ENCODE measurements at places on chromosomes 5 and 9. TPM values are rescaled to one million over a fixed set of nuclear protein-coding genes. Genes with fewer than 3 reads are reported as not detected.
A peak's percentile ranks its signal among the peaks of the same experiment; 100 is the strongest.

GRCh38 chr5:111447822-111448221 is 64.5 kb downstream of the STARD4 start:
- DNase-seq = no peak

GRCh38 chr5:112772124-112772523 is 34.4 kb downstream of the APC start:
- no peak for DNase-seq

- no peak for DNase-seq
These were observed 116.4 kb downstream of the MYO10 start for GRCh38 chr5:16819522-16820167.

GRCh38 chr9:116713271-116713670 is 26.2 kb downstream of the TRIM32 start:
- DNase-seq = no peak

Gene IFNB1
- not detected for total RNA-seq

GRCh38 chr5:116645627-116646026 is 71.0 kb upstream of the SEMA6A start:
- DNase-seq = no peak

- no peak for DNase-seq
These were observed 18.1 kb downstream of the PDLIM4 start for GRCh38 chr5:132275367-132276220.

- DNase-seq = peak; percentile 38
These were observed 11.1 kb downstream of the TTC39B start for GRCh38 chr9:15295761-15296405.

DNA sequence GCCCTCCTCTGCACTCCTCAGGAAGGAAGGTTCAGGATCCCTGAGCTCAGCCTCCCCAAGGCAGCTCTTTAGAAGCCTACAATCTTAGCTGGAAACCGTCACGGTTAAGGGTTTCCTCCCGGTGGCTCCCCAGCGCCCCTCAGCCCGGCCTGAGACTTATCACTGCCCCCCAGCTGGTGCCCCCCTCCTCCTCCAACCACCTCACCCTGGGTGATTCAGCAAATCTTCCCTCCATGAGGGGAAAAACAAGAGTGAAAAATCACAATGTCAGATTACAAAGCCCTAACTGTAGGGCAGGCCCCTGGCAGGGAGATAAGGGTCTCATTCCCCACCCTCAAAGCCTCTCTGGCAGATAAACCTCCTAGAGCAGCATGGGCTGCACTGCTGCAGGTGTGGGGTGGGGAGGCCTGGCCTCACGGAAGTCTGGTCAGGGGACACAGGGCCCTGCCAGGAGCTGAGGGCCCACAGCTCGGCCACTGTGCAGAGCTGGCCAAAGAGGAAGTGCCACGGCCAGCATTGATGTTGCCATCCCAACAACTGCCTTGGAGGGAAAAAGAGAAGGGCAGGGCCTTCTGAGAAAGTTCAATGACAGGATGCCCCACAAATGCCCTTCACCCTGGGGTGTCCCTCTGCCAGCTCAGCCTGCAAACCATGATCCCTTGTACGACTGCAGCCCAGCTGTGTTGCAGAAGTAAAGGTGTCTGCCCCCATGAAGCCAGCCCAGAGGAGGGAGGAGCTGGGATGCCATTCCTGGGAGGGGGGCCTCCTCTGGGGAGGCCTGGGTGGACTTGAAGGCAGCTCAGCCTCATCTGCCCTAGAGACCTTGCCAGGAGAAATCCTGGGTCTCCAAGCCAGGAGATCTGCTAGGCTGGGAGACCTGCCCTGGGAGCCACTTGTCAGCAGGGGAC is 25.9 kb downstream of the GFI1B start:
- no peak for DNase-seq

- DNase-seq = no peak
These were observed 4.0 kb upstream of the ANKRD33B start for GRCh38 chr5:10559871-10560270.

- no peak for DNase-seq
These were observed 253.5 kb downstream of the DMRTA1 start for GRCh38 chr9:22700171-22700570.

GRCh38 chr9:88660611-88661010 is 125.6 kb downstream of the NXNL2 start:
- peak; percentile 49 for DNase-seq

Gene MYMK
- not detected for total RNA-seq

Gene OTP
- total RNA-seq = not detected

DNA sequence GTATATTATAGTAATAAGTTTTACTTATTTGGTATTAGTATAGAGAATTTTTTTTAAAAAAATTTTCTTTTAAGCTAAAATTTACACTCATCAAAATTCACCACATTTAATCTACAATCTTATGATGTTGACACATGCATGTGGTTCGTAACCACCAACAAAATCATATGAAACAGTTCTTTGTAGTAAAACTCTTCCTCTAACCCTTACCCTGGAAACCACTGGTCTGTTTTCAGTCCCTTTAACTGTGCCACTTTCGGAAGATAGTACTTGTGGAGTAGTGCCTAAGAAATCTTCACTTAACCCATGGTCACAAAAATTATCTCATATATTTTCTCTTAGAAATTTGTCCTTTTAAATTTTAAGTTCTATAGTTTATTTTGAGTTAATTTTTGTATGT is 1498.8 kb downstream of the MAT2B start:
- peak; percentile 7 for DNase-seq

DNA sequence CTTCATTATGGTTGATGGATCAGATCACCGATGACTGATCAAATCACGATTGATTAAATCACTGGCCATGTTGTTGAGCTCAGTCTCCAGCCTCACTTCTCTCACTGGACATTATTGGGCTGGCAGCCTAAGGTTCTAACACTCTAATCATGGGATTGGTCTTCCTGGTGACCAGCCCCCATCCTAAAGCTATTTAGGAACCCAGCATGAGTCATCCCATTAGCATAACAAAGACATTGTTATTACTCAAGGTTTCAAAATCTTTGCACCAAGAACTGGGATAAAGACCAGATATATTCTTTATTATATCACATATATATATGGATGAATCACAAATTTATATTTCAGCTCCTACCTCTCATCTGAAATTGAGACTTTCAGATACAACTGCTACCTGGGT is 272.1 kb upstream of the IL12B start:
- no peak for DNase-seq

DNA sequence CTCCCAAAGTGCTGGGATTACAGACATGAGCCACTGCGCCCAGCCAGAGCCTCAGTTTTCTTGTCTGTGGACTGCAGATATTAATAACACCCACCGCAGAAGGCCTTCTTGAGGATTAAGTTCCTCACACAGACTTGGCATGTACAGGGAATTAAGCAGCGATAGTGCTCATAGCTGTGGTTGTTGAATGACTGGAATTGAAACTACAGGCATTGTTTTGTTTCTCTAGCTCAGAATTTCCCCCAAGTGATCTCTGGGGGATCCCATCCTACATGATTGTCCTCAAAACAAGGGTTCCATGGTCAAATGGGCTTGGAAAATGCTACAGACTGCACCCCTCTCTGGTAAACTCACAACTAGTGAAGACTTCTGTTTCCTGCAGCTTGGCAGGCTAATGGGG is 44.2 kb upstream of the TDRD7 start:
- no peak for DNase-seq

Gene PCDHB15
- 1.6 TPM for total RNA-seq

DNA sequence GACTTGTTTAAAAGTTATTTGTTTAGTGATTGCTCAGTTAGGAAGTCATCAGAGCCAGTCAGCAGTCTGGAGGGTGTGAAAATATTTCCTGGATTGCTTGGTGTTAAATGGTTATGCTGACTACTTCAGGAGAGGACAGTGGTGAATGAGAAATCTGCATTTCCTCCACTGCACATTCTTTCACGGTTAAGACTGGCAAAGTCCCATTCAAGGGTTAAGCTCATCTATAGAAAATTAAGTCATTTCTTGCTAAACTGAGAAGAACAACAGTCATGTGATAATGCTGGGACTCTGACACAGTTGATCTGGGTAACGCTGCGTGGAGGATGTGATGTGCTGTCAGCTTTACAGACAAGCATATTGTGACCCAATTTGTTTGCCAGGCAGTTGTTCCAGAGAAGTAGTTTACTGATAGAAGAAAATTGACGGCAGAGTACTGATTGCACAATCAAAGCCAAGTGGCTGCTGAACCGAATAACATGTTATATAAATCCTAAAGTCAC is 80.4 kb downstream of the GRAMD2B start:
- peak; percentile 29 for DNase-seq

Gene SPINK4
- not detected for total RNA-seq

DNA sequence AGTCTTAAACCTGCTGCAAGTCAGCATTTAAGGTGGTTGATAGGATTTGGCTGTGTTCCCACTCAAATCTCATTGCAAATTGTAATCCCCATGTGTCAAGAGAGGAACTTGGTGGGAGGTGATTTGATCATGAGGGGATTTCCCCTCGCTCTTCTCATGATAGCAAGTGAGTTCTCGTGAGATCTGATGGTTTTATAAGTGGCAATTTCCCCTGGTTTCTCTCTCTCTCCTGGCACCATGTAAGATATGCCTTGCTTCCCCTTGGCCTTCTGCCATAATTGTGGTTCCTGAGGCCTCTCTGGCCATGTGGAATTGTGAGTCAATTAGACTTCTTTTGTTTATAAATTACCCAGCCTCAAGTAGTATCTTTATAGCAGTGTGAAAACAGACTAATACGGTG is 84.3 kb upstream of the SMC2 start:
- no peak for DNase-seq

GRCh38 chr5:171705830-171706468 is 79.7 kb upstream of the SMIM23 start:
- no peak for DNase-seq

Gene RAB3C
- total RNA-seq = 0.24 TPM

GRCh38 chr9:36078051-36078450 is 41.3 kb downstream of the RECK start:
- DNase-seq = no peak

- no peak for DNase-seq
These were observed 84.1 kb upstream of the RNF38 start for GRCh38 chr9:36484124-36484523.

DNA sequence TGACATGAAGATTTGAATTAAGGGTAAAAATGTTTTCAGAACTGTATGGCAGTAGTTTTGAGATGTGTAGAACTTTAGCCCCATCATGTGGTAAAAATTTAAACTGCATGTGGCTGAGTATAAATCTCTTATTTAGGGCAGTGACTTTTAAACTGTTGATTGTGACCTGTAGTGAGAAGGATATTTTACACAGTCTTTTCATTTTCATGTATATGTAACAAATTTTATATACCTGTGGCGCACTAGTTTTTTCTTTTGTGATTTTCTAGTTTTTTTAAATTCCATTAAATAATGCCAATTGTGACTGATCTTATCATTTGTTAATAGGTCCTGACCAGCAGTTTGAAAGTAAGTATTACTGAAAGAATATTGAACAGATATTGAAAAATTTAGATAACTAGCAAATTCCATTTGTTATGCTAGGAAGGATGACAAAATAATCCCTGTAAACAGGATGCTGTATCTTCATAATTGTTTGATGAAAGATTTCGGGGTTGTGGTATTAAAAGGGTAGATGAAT is 47.2 kb downstream of the GPBP1 start:
- DNase-seq = peak; percentile 72

Gene UBQLN1
- 176 TPM for total RNA-seq

- DNase-seq = peak; percentile 8
These were observed at the start of gene HACD4 for GRCh38 chr9:21031091-21031807. Gene HACD4, minus strand, starts transcription at chr9:21031640. Its CDS starts 50 bp downstream, at chr9:21031590.

Gene SLC24A2
- total RNA-seq = not detected

GRCh38 chr5:32625547-32625946 is 40.2 kb downstream of the SUB1 start:
- DNase-seq = no peak

DNA sequence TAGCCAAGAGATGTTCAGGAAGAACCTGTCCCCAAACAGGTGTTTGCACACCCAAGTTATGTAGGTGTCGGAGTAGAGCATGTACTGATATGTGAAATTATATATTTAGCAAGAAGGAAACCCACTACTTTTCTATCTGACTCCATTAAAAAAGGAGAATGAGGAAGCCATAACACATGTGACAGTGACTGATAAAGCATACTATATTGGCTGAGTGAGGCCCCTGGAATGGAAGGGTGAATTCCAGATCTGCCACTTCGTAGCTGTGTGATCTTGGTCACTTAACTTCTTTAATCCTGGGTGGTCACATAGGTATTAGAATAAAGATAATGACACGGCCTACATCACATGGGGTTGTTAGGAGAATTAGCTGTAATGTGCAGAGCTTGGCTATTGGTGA is 116.0 kb upstream of the MAN2A1 start:
- DNase-seq = no peak

Gene LRRC19
- total RNA-seq = not detected

Gene C9
- total RNA-seq = 0.05 TPM

Gene WNK2
- total RNA-seq = 3.4 TPM

DNA sequence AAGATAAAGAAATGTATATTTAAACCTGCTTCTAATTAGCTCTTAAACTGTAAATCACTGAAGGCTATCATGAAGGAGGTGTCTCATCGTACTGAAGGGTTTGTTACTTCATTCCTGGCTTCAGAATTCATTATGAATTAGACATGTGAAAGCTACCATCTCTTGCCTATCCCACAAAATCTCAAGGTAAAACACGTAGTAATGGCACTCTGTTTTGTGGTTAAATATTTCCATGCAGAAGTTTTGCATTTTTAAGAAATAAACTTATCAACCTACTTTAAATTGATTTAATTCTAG is 490.7 kb upstream of the NUDT12 start:
- no peak for DNase-seq

DNA sequence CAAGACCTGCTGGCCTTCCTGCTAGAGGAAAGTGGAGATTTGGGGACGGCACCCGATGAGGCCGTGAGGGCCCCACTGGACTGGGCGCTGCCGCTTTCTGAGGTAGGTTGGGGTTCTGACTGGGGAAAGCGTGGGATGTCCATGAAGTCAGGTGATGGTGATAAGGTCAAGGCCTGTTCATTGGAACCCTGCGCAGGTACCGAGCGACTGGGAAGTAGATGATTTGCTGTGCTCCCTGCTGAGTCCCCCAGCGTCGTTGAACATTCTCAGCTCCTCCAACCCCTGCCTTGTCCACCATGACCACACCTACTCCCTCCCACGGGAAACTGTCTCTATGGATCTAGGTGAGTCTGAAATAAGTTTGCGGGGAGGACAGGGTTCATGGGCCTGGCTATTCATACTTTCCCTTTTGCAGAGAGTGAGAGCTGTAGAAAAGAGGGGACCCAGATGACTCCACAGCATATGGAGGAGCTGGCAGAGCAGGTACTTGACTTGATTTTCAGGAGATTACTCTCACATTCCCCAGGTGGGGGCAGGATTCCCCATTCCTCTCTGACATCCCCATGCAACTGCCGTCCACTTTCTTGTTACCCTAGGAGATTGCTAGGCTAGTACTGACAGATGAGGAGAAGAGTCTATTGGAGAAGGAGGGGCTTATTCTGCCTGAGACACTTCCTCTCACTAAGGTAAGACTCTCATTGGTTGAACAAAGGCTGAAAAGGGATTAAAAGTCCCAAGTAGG is 505 bp downstream of the CREB3 start:
- peak; percentile 59 for DNase-seq

Gene CD74
- 46.8 TPM for total RNA-seq

DNA sequence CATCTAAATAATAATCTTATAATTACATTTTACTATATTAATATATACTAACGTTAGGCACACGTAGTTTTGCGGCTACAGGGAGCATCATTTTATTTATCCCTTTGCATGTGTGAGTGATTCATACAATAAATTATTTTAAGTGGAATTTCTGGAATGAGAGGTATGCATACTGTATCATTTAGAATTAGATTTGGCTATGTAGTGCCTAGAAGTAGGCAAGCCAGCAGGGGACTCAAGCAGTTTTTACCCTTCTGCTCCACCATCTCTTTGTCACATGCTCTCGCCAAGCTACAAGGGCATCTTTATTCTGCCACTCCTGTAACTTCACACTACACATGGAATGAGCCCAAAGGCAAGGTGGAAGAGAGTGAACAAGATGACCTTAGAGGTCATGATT is 60.8 kb downstream of the MEGF10 start:
- DNase-seq = peak; percentile 74
